ENCODE measurements at places on chromosomes 4 and X.

- DNase-seq, result peak; percentile 96
Observed at GRCh38 chr4:86977621-86978184, 42.9 kb downstream of the AFF1 start.

DNA sequence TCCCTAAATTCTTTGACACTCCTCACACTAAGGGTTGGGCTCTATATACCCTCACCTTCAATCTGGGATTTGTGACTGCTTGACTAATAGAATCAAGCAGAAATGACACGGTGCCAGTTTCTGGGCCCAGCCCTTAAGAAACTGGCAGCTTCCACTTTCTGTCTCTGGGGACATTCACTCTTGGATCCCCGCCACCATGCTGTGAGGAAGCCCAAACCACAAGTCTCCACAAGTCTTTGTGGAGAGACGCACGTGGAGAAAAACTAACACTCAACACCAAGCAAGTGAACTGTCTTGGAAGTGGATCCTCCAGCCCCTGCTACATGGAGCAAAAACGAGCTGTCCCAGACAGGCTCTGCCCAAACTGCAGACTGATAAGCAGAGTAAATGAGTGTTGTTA, 1.1 kb upstream of the EDNRA start:
- peak; percentile 49 for DNase-seq

GRCh38 chr4:157957905-157958304, 214.9 kb downstream of the GASK1B start:
- no peak for DNase-seq

- no peak for DNase-seq
Observed at GRCh38 chr4:82705169-82705927, 93.2 kb downstream of the SCD5 start.

- DNase-seq, result no peak
Observed at GRCh38 chrX:133435544-133436124, 20.3 kb upstream of the GPC4 start.

DNA sequence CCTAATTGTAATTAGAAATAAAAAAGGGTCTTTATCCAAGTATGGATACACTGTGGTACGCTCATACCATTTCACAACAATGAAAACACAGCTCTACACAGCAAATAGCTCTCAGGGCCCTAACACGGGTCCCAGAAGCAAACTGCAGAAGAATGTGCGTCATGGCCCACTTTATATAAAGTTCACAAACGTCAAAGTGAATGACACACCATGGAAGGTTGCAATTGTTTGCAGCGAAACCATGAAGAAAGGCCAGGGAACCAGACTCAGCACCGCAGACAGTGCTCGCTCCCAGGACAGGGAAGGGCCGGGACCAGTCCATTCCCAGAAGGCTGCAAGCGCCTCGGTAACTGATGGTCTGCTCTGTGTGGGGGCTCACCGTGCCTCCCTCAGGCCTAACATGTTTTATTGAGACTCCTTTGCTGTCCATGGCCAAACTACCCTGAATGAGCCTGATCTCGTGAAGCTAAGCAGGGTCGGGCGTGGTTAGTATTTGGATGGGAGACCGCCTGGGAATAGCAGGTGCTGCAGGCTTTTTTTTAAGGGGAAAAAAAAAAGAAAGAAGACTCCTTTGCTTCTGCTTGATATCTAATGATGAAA, 47.8 kb downstream of the ACOX3 start:
- no peak for DNase-seq

GRCh38 chrX:41481264-41482109, 34.3 kb downstream of the NYX start:
- no peak for DNase-seq

DNA sequence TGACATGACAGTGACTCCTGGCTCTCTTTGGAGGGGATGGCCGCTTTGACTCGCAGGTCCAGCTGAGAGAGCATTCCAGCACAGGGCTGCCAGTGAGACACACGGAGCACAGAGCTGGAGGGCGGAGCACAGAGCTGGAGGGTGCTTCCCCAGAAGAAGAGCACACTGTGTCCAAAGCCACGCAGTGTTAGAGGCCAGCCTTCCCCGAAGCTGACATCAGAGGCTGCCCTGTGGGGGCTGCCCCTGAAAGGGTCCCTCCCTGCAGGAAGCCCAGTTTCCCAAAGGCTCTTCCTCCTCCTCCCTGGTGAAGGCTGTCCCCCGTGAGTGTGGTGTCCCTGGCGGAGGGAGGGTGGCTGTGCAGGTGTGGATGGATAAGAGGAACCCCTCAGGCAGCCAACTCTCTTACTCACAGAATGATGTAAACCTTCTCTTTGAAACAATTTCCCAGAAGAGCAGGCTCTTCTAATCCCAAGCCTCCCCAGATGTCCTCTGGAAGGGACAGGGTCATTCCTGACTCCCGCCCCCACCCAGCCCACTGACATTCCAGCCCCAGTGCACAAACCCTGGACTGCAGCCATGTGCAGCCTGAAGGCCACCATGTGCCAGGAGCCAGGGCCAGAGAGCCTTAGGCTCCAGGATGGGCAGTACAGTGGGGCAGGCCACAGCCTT, 53.4 kb downstream of the PSAPL1 start:
- DNase-seq, result no peak

DNA sequence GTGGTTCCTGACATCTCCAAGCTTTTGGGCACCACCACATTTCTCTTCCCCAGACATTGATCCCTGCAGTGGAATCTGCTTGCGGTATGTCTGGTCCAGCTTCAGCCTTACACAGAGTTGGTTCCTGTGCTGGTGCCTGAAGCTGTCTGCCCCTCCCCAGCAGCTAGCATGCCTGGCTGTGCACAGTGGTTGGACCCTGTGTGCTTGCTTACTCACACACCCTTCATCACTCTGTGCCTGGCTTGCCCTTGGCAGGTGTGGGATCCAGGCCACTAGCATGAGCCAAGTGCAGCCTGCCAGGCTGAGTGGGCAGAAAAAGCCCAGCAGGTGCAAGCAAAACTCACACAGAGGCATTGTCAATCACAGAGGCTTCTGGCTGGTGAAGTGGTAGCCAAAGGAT, 473.8 kb downstream of the ACTRT1 start:
- DNase-seq, result no peak

DNA sequence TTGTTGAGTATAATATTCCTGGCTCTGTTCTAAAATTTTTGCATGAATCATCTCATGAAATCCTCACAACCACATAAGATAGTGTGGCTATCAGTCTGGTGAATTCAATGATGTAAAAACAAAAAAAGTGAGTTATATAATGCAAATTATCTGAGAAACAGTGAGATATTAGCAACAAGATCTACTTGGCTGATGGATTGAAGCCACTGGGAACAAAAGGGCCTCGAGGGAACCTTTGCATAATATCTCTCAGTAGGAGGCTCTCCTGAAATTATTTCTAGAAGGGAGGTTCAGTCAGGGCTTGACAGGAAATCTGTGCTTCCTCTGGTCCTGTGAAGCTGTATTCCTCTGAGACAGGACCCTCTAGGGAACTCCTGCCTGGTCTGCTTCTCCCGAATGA, 30.1 kb upstream of the NUP54 start:
- no peak for DNase-seq

GRCh38 chr4:56787380-56787779, 34.1 kb downstream of the SPINK2 start:
- DNase-seq, result no peak

DNA sequence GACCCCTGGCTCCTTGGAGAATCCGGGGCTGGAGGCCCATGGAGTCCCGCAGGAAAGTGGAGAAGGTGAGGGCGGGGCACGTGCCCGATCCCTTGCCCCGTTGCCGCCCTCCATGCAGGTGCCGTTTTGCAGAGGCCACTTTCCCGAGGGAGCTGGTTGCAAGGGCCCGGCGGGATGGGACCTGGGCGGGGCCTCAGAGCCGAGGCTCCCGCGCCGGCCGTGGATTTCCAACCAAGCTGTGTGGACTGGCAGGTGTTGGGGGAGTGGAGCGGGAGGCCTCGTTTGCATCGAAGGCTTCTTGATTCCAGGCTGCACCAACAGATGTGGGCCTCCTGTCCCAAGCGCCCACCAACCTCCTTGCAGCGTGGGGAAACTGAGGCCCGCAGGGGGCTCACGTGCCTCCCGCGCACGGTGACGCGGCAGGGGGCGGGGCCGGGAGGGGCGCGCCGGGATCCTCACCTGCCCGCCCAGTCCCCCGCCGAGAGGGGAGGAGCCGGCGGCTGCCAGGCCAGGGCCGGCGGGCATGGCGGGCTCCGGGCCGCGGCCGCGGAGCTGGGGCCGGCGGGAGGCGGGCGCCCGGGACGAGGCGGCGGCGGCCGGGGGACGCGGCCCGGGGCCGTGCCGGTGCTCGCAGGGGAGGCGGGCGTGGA, 24.9 kb downstream of the SH3BP2 start:
- DNase-seq, result no peak

GRCh38 chr4:167779280-167779679, 313.1 kb upstream of the ANXA10 start:
- DNase-seq, result no peak

GRCh38 chr4:3047464-3048286, 26.7 kb downstream of the HTT-AS start:
- DNase-seq, result no peak

DNA sequence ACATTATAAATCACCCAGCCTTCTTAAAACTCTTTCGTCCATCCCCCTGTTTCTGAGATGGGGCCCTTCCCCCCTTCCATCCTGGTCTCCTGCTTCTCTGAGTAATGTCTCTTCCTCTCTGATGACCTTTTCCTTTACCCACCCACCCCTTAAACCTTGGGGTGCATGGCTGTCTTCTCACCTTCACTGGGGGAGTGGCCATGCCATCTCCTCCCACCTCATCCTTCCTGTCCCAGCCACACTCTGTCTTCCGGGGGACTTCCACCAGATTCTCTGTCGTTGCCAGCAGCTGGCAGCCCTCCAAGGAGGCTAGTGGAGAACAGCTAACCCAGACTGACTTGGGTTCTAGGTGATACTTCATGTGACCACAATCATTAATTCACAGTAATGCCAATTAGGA, 83.2 kb upstream of the SCML1 start:
- no peak for DNase-seq

GRCh38 chr4:130659320-130659719, 1563.4 kb downstream of the C4orf33 start:
- DNase-seq, result no peak

DNA sequence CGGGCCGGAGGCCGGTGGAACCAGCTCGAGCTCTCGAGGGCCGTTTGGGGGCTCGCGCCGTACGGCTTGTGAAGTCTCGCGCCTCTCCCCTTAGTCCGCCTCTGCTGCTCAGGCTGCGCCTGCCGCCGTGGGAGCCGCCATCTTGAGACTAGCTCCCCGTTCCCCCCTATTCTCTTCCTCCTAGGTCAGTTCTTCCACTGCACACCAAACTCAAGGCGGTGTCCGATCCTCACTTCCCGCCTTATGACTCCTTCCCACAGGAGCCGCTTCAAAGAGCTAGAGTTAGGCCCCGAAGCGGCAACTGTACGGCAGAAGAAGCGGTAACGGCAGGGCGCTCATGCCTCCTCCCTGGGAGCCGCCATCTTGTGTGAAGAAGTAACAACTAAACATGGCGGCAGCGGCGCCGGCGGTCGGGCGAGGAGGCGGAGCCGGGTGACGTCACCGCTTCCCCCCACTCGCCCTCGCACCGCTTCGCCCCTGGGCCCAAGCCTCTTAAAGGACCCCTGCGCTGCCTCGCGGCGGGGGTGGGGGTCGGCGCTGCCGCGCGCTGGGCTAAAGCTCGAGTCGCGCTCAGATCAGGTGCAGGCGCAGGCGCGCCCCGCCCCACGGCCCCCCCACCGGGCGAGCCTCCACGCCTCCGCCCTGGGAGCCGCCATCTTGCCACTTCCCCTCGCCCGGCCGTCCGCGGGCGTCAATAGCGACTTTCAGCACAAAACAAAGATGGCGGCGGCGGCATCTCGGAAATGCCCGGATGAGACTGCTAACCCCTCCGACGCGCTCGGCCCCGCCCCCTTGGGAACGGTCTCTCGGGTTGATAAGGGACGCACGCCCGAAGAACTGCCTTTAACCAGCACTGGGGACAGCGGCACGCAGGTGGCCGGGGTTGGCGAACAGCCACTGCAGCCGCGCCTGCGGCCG, at the start of gene HCFC1:
TSS of gene HCFC1 (minus strand) at position 369 of the 918 bp plus-strand sequence. CDS start 978 bp downstream, outside the sequence.
- no peak for DNase-seq

DNA sequence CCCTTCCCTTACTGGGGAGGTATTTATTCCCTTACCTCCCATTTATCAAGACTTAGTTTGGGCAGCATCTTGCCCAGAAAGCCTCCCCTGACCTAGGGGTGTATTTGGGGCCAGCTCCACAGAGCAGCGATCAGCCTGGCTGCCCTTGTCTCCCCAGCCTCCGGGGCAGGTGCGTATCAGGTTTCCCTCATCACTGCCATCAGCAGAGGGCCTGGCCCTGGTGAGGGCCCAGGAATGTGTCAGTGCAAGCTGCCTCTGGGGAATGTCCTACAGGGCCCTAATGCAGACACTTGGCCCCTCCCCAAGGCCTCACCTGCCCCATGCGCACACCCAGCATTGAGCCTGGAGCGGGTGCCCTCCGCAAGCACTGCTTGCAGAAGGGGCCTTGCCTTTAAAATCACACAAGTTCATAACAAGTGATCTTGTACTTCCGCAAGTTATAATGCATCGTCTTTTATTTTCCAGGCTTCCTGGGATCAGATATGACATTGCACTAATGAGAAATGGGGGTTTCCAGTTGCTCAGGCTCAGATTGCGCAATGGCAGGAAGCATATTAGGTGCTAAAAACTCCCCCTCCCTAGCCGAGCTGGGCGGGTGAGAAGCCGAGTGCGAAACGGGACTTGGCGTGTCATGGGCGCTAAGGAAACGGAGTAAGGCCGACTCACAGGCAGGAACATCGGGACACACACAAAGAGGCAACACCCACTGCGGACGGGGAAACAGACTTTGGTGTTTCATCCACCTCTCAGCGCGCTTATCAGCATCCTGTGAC, 25.4 kb upstream of the AFAP1 start:
- peak; percentile 73 for DNase-seq

DNA sequence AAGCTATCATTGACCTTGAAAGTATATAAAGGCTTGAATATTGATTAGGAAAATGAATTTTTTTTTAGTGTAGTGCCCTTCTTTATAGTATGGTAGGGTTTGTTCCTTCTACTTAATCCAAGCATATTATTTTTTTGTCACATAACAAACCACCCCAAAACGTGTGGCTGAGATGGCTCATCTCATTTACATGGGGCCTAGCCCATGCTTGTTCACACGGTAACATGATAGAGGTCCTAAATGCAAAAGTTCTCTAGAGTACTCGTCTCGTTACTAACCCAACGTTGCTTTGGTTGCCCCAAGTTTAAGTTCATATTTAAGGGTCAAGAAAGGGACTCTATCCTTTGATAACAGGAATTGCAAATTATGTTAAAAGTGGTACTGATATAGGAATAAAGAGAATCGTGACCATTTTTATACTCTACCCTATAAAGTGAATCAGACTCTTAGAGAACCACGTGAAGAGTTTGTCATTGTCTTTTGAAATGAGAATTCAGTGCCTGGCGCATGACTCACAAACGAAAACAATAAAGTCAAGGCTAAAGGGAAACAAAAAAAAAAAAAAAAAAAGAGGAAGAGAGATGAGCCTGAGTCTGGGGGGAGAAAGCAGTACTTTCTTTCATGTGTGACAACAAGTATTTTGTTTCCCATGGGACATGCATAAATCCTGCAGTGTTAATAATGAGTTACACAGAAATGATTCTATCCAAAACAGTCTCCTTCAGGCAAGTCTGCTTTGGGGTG, 402.8 kb upstream of the NWD2 start:
- no peak for DNase-seq

All from epithelial cell of prostate (primary cell).